ENCODE measurements at places on chromosomes 2 and 18.

DNA sequence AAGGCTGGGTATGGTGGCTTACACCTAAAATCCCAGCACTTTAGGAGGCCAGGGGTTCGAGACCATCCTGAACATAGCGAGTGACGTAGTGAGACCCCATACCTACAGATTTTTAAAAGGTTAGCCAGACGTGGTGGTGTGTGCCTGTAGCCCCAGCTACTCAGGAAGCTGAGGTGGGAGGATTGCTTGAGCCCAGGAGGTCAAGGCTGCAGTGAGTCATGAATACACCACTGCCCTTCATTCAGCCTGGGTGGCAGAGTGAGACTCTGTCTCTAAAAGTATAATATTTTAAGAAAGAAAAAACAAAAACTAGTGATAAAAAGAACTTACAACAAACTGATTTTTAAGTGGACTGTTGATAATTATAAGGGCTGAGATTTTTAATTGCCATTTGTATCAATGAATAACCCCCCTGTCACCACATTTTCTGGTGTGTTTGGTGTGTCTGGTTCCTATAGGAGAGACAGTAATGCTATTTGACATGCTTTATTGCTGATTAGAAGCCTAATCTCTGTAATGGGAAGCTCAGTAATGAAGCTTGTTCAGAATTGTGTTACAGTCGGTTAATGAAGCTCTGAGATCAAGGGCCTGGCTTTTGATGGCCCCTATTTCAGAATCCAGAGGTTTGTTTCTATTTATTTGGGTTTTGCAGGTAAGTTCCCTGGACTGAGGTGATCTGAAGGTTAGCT, 147.0 kb downstream of the NEDD4L start:
- DNase-seq = no peak
- H3K4me3 ChIP-seq = no peak overlapping the region
- H3K4me1 ChIP-seq = no peaks in the 10 kb centered on the region
- no peaks in the 10 kb centered on the region for H3K36me3 ChIP-seq
- no peaks in the 10 kb centered on the region for H3K27me3 ChIP-seq
- H3K27ac ChIP-seq = no peak overlapping the region

- H3K27ac ChIP-seq = no peak overlapping the region
- H3K27me3 ChIP-seq = no peaks in the 10 kb centered on the region
- H3K4me3 ChIP-seq = no peak overlapping the region
- DNase-seq = no peak
- H3K4me1 ChIP-seq = peaks cover 10% of the 10 kb centered on the region
These were observed 42.1 kb downstream of the RRM2 start for GRCh38 chr2:10164601-10165000.

DNA sequence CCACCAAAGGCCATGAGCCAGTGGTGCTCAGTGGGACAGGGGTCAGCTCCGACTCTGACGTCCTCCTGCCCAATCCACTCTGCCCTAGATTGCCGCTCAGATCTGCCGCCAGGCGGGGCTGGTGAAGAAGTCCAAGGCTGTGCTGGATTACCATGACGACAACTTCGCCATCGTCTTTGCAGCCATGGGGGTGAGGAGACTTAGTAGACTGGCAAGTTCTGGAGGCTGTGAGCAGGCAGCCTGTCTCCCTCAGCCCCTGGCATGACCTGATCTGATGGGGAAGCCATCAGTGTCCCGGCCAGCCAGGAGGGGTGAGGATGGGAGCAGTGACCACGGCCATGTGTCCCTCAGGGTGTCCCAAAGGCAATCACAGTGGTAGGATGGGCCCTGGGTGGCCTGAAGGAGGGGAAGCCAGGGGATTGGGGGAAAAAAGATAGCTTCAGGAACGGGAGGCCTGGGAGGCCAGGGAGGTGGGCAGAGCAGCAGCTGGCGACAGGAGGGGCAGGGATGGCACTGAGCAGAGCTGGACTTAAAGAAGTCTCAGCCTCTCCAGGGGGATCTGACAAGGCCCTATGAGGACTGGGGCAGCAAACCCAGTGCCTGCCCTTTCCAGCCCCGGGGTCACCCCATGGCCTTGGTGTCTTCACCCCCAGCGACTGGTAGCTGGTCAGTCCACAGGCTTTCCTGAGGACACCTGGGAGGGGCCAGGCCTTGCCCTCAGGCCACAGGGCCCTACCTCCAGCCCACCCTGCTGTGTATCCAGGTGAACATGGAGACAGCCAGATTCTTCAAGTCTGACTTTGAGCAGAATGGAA, 17.4 kb upstream of the ANKRD53 start:
- no peak overlapping the region for H3K27ac ChIP-seq
- DNase-seq = no peak
- H3K27me3 ChIP-seq = peaks cover 3% of the 10 kb centered on the region

DNA sequence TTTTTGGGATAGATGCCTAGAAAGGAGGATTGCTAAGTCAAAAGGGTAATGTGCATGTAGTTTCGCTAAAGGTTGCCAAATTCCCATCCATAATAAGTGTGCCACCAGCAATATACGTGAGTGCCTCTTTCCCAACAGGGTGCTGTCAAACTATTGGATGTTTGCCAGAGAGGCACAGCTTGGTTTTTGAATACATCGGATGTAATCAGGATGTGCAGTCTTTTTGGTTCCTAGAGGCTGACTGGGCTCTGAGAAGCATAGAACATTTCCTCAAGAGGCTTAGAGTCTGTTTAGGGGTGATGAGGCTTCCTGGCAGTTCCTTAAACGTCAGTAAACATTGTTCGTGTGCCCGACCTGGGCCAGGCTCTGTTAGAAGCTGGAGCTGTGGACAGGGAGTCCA, 28.0 kb downstream of the AGAP1 start:
- H3K4me3 ChIP-seq = no peak overlapping the region
- H3K27ac ChIP-seq = no peak overlapping the region
- H3K27me3 ChIP-seq = no peaks in the 10 kb centered on the region
- H3K36me3 ChIP-seq = no peaks in the 10 kb centered on the region
- H3K4me1 ChIP-seq = no peaks in the 10 kb centered on the region

GRCh38 chr2:229733611-229734245, 19.4 kb upstream of the DNER start:
- H3K27me3 ChIP-seq = no peaks in the 10 kb centered on the region
- no peak overlapping the region for H3K27ac ChIP-seq
- no peak overlapping the region for H3K4me3 ChIP-seq
- no peak for DNase-seq
- no peaks in the 10 kb centered on the region for H3K4me1 ChIP-seq
- no peaks in the 10 kb centered on the region for H3K36me3 ChIP-seq

- H3K27ac ChIP-seq = no peak overlapping the region
- H3K4me1 ChIP-seq = no peaks in the 10 kb centered on the region
- DNase-seq = no peak
- no peaks in the 10 kb centered on the region for H3K27me3 ChIP-seq
- H3K4me3 ChIP-seq = no peak overlapping the region
These were observed 89.0 kb upstream of the DLGAP1 start for GRCh38 chr18:4544142-4544541.

DNA sequence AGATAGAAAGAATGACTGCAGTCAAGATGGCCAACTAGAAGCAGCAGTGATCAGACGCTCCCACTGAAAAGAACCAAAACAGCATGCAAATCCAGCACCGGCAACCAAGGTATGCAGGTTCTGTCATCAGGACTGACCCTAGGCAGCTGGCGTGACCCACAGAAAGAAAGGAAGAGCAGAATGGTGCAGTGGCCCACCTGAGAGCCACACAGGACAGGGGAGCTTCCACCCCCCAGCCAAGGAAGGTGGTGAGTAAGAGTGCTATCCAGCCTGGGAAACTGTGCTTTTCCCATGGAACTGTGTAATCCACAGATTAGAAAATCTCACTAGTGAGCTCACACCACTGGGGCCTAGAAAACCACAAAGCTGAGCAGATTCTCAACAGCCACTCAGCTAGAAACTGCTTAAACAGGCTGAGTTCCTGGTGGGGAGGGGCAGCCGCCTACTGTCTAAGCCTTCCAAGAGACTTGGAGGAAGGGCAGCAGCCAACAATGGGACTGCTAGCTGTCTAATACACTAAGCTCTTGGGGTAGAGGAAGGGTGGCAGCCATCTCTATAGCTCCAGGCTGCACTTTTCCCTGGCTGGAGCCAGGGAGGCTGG, 127.9 kb downstream of the EVA1A start:
- no peak overlapping the region for H3K27ac ChIP-seq
- peaks cover 3% of the 10 kb centered on the region for H3K4me1 ChIP-seq
- no peak overlapping the region for H3K4me3 ChIP-seq

All from thymus (tissue), 14 donors.